ENCODE measurements at places on chromosomes 7 and 10. TPM values are rescaled to one million over a fixed set of nuclear protein-coding genes. Genes with fewer than 3 reads are reported as not detected.

- no peak for DNase-seq
- no peak overlapping the region for H3K4me3 ChIP-seq
- no peak overlapping the region for H3K27ac ChIP-seq
- H3K4me1 ChIP-seq, result no peaks in the 10 kb centered on the region
- H3K36me3 ChIP-seq, result no peaks in the 10 kb centered on the region
- no peaks in the 10 kb centered on the region for H3K27me3 ChIP-seq
These were observed 94.2 kb upstream of the IGFBP3 start for GRCh38 chr7:46015107-46015868.

DNA sequence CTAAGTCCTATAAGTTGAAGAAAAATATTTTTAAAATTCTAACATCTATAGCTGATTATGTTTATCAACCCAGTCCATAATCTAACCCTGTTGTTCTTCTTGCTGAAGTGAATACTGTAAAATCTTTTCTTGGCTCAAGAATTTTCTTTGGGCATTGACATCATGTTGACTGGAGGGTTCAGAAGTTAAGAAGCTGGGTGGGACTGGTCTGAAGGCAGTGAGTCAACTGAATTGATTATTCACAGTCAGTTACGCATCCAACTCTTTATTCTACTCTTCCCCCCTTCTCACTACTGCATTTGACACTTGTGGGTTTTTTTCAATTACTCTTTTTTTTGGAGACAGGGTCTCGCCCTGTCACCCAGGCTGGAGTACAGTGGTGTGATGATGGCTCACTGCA lies 31.0 kb downstream of the DENND2A start:
- DNase-seq, result no peak
- no peak overlapping the region for H3K4me3 ChIP-seq
- peaks cover 17% of the 10 kb centered on the region for H3K4me1 ChIP-seq
- H3K27ac ChIP-seq, result no peak overlapping the region
- H3K27me3 ChIP-seq, result no peaks in the 10 kb centered on the region
- H3K36me3 ChIP-seq, result no peaks in the 10 kb centered on the region

- no peaks in the 10 kb centered on the region for H3K27me3 ChIP-seq
- peaks cover 89% of the 10 kb centered on the region for H3K4me1 ChIP-seq
- H3K36me3 ChIP-seq, result peaks cover 47% of the 10 kb centered on the region
These were observed 167.0 kb downstream of the ARID5B start for GRCh38 chr10:62068464-62068863.

The TMEM225B gene
- total RNA-seq, result 1.2 TPM

DNA sequence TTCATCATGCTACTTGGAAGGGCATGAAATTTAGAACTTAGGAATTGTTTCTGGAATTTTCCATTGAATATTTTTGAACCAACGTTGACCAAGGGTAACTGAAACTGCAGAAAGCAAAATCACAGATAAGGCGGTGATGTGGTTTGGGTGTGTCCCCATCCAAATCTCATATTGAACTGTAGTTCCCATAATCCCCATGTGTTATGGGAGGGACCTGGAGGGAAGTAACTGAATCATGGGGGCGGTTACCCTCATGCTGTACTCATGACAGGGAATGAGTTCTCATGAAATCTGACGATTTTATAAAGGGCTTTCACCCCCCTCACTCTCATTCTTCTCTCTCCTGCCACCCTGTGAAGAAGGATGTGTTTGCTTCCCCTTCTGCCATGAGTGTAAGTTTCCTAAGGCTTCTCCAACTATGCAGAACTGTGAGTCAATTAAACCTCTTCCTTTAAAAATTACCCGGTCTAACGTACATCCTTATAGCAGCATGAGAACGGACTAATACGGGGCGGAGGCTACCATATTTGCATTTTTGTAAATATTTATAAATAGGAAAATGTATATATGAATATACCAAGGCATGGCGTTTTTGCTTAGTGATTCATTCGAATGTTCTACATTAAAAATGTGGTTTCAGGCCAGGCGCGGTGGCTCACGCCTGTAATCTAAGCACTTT lies 12.4 kb downstream of the NMT2 start:
- no peak overlapping the region for H3K4me3 ChIP-seq
- H3K4me1 ChIP-seq, result peaks cover 25% of the 10 kb centered on the region
- no peak overlapping the region for H3K27ac ChIP-seq

The CUZD1 gene
- total RNA-seq, result not detected

GRCh38 chr7:29292886-29293658 lies 98.5 kb downstream of the CHN2 start:
- H3K4me3 ChIP-seq, result no peak overlapping the region
- DNase-seq, result no peak
- no peak overlapping the region for H3K27ac ChIP-seq
- no peaks in the 10 kb centered on the region for H3K27me3 ChIP-seq

- no peaks in the 10 kb centered on the region for H3K36me3 ChIP-seq
- DNase-seq, result no peak
- H3K27me3 ChIP-seq, result no peaks in the 10 kb centered on the region
- no peak overlapping the region for H3K4me3 ChIP-seq
- peak overlapping the region; percentile 58 for H3K27ac ChIP-seq
These were observed 36.9 kb downstream of the ENTPD1 start for GRCh38 chr10:95792874-95793285.

GRCh38 chr7:51011710-51012350 lies 229.1 kb upstream of the GRB10 start:
- no peaks in the 10 kb centered on the region for H3K27me3 ChIP-seq
- no peaks in the 10 kb centered on the region for H3K36me3 ChIP-seq
- DNase-seq, result no peak
- peaks cover 6% of the 10 kb centered on the region for H3K4me1 ChIP-seq
- no peak overlapping the region for H3K4me3 ChIP-seq

DNA sequence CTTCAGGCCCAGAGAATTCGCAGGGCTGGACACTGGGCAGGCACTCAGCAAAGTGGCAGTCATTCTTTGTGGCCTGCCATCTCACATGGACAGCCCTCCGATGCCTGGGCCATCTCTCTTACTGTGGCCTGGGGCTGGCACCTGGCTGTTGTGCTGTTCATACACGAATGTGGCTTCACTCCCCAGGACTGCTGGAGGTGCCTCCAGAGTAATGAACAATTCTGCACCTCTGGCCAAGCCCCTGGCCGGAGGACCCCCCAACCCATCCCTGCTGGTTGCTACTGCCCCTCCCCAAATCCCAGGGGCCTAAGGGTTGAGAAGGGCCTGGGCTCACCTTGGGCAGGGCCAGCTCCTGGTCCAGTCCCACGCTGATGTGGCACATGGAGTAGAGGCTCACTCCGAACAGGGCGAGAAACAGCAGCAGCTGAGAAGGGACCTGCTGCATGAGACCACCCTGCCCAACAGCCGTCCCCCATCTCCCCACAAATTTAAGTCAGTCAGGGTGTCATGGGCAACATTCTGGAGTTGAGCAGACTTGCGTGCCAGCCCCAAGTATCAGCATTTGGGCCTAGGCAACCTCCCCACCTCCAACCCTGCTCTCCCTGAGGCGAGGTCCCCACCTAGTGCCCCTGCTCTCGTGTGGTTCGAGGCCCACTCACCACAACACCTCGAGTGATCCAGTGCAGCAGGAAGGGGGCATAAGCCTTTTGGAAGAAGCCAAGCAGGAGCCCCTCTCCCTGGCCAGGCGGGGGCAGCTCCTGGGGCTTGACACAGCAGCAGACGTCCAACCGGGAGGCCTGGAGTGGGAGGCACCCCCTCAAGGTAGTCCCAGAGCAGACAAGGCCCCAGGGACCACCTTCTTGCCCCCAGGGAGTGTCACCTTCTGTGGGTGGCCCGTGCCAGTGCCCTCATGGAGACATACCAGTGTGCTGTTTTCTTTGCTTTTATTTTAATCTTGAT lies 9.4 kb downstream of the NPC1L1 start:
- no peaks in the 10 kb centered on the region for H3K36me3 ChIP-seq
- H3K4me1 ChIP-seq, result no peaks in the 10 kb centered on the region
- no peak overlapping the region for H3K27ac ChIP-seq
- H3K4me3 ChIP-seq, result no peak overlapping the region
- H3K27me3 ChIP-seq, result no peaks in the 10 kb centered on the region
- DNase-seq, result no peak

GRCh38 chr7:16564909-16565426 lies 38.3 kb downstream of the LRRC72 start:
- H3K27me3 ChIP-seq, result no peaks in the 10 kb centered on the region
- H3K4me3 ChIP-seq, result no peak overlapping the region
- no peak for DNase-seq
- no peak overlapping the region for H3K27ac ChIP-seq

DNA sequence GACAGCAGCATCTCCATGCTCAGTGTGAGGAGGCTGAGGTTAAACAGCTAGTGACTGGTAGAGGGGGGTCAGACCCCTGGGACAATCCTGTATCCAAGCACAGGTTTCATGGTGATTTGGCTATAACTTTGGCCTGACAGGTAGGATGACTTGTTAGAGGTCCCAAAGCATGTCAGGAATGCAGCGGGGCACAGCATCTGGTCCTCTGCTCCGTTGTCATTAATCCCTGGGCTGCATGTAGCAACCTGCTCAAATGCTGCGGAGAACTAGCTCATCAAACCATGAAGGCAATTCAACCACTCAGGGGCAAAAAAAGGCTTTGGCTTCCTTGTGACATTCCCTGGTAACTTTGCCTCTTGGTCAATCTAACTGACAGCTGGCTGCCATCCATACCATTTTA lies 26.8 kb downstream of the WNT2 start:
- H3K36me3 ChIP-seq, result no peaks in the 10 kb centered on the region
- H3K4me1 ChIP-seq, result no peaks in the 10 kb centered on the region
- no peaks in the 10 kb centered on the region for H3K27me3 ChIP-seq
- H3K4me3 ChIP-seq, result no peak overlapping the region
- no peak for DNase-seq

DNA sequence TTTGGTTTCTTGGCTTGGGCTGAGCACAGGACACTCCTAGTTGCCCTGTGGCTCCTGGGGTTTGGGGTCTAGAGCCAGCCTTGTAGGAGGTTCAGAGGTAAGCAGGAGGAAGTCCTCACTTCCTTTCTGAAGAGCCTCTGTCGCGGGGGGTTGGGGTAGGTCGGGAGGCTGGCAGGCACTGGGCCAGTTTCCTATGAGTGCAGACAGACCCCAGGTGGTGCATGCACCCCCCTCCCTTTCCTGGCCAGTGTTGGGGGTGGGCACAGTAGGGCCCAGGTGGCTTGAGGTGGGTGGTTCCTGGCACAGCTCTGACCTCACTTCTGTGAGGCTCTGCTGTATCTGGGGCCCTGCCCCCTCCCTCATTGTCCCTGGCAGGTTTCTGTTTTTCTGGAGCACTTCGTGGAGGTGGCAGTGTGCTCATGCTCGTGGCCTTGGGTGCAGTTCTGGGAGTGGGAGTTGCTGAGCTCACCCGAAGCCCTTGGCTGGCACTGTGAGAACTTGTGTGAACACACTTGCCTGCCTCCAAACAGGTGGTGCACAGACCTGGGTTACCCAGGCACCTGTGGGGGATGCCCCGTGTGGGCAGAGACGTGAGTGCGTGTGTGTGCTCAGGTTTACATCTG lies 1.8 kb downstream of the PALD1 start:
- peaks cover 38% of the 10 kb centered on the region for H3K4me1 ChIP-seq
- no peak overlapping the region for H3K4me3 ChIP-seq
- H3K27ac ChIP-seq, result no peak overlapping the region
- no peak for DNase-seq
- H3K36me3 ChIP-seq, result no peaks in the 10 kb centered on the region
- H3K27me3 ChIP-seq, result no peaks in the 10 kb centered on the region

GRCh38 chr10:51683031-51683691 lies 16.2 kb downstream of the CSTF2T start:
- no peak overlapping the region for H3K27ac ChIP-seq
- no peaks in the 10 kb centered on the region for H3K27me3 ChIP-seq
- no peaks in the 10 kb centered on the region for H3K4me1 ChIP-seq
- H3K36me3 ChIP-seq, result no peaks in the 10 kb centered on the region
- no peak overlapping the region for H3K4me3 ChIP-seq

GRCh38 chr10:31586723-31587638 lies 268.0 kb downstream of the ZEB1 start:
- no peak for DNase-seq
- H3K4me1 ChIP-seq, result peaks cover 16% of the 10 kb centered on the region
- no peak overlapping the region for H3K4me3 ChIP-seq
- H3K27ac ChIP-seq, result no peak overlapping the region
- H3K27me3 ChIP-seq, result no peaks in the 10 kb centered on the region

The CFAP69 gene
- total RNA-seq, result 2.7 TPM

DNA sequence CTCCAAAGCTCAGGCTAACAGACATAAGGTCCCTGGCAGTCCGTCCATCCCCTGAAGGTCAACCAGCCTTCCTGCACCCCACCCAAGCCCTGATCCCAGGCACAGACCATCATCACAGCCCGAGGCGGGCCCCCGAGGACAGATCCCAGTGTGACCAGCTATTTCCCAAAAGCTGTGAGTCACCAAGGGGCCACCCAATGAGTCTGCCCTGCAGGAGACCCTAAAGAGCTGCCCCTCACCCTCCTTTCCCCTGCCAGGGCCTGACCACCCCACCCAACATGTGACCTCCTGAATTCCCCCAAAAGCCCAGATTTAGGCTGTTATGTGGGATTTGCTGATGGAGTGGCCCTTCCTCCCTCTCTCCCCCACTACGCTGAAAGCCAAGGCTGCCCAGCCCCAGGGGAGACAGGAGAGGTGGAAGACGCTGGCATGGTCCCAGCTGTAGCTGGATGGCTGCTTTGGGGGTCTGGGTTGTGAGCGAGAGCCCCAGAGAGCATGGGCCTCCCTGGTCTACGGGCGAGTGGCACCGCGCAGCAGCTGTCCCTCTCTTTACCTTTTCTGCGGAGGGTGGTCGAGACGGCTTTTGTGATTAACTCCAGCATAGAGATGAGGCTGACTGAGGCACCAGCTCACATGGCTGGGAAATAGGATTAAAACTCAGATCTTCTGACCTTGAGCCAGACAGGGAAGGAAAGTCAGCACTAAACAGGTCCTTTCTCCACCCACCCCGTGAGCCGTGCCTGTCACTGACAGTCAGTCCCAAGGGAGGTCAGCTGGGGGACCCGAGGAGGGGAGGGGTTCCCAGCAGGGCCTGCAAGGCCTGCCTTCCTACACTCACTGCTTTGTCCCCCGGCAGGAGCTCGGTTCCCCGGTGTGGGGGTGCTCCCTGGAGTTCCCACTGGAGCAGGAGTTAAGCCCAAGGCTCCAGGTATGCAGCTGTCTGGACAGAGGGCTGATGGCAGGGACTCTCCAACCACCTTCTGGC lies 16.7 kb downstream of the ELN start:
- H3K36me3 ChIP-seq, result no peaks in the 10 kb centered on the region
- no peaks in the 10 kb centered on the region for H3K27me3 ChIP-seq
- peak overlapping the region; percentile 62 for H3K27ac ChIP-seq
- no peak for DNase-seq

DNA sequence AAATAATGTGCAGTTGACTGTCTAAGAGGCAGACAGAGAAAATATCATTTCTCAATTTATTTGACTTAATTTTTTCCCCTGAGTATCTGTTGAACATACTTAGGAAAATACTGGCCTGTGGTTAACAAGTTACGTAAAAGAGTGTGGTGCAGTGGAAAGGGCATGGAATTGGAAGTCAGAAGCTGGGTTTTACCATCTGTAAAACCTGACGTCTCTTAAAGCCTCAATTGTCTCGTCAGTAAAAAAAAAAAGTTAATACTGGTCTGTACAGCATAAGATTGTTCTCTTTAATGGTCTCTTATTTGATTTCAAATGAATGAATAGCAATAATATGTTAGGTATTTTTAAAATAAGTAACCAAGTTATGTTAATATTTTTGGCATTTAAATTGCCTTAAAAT lies 67.8 kb downstream of the PHTF2 start:
- H3K4me1 ChIP-seq, result peaks cover 6% of the 10 kb centered on the region
- DNase-seq, result no peak
- H3K4me3 ChIP-seq, result no peak overlapping the region

GRCh38 chr10:81021428-81022129 lies 483.9 kb downstream of the SH2D4B start:
- H3K27ac ChIP-seq, result no peak overlapping the region
- H3K4me3 ChIP-seq, result no peak overlapping the region
- no peaks in the 10 kb centered on the region for H3K4me1 ChIP-seq
- no peaks in the 10 kb centered on the region for H3K27me3 ChIP-seq
- no peaks in the 10 kb centered on the region for H3K36me3 ChIP-seq

Data from vagina (tissue), 2 donors.